Activated T-helper 9 cell treated with anti-CD3 and anti-CD28 coated beads, Interleukin-2, amount 50 U/mL, for 16 hours (primary cell): ENCODE measurements at places on chromosomes 1 and 21.

DNA sequence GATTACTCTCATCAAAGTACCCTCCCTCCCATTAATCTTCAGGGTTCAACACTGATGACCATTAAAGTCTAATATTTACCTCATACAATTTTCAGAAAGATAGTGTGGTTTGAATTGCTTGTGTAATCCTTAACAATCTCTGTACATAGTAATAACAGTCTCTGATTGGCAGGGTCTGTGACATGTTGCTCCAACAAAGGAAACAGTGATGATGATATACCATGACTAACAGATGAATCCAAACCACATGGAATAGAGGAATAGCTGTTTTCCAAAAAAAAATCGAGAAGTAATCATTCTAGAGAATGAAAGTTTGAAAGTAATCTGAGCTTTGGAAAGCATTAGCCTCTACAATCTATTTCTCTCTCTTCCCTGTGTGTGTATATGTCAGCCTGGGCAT is 610.1 kb upstream of the NEGR1 start:
- no peak for DNase-seq

- DNase-seq: no peak
These were observed 24.1 kb downstream of the KCNJ15 start for GRCh38 chr21:38280867-38281266.

DNA sequence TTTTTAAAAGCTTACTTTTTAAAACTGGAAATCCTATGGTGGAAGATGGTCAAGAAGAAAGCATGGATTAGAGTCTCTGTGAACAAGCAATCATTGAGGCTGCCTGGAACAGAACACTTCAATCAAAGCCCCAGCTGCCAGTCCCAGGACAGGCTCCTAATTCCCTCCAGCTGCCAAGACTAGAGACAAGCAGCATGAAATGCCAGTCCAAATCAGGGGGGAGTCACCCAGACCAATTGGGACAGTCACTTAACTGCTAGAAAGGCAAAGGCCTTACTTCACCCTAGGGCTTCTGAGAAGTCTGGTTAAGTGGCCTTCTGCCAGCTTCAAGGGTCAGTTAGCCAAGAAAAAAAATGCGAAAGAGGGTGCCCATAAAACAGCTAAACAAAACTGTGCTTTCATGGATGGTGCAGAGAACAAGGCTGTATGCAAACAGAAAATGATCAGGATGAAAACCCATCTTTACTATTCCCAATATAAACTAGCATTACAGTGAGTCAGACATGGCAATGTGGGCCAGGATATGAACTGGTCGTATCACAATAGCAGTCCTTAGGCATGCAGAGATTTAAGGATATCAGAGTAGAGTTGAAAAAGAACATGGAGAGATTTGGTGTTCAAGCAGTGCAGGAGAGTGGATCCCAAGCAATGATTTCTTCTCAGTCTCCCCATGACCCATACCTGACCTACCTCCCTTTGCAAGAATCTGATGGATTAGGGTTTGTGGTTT is 31.0 kb upstream of the MAN1A2 start:
- DNase-seq: no peak

DNA sequence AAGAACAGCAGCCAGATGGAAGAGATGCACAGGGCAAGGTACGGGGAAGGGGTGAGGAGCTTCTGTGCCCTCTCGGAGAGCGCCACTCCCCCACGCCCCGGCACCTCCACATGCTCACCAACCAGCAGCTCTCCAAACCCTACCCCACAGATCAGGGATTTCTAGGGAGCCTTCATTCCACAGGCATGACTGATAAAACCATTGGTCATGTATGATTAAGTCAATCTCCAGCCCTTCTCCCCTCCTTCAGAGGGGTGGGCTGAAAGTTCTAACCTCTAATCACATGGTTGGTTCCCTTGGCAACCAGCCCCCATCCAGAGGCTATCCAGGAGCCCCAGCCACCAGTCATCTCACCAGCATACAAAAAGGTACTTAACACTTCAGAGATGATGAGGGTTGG is 144.7 kb downstream of the TGFBR3 start:
- DNase-seq: no peak

GRCh38 chr1:186957314-186957713 is 128.6 kb downstream of the PLA2G4A start:
- DNase-seq: no peak

DNA sequence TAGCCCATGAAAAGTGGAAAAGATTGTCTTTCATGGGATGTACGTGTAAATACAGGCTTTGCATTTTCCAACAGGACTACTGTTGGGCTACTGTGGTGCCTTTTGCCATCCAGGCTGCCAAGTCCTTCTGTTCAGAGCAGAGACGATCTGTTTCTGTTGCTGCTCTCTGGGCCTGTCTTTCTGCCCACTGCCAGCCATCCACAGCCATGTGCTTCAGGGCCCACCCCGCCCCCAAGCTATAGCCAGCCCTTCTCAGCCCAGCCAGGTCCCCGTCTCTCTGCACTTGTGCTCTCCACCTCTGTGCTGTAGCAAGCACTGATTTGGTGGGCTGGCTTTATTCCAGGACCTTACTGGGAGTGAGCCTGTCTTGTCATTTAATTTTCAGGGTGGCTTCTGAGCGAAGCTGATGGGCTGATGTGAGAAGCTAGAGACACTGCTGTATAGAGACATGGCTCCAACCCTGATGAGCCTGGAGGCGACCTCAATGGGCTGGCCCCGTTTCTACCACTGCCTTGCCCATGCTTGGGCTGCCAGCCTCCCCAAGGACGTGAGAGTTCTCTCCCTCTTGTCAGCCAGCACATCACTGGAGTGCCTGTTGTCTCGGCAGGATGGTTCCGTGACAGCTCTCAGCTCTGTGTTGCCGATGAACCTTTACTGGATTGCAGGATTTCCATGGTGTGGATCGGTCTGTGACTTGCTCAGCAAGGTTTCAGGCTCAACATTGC is 137.8 kb downstream of the PEX14 start:
- no peak for DNase-seq

DNA sequence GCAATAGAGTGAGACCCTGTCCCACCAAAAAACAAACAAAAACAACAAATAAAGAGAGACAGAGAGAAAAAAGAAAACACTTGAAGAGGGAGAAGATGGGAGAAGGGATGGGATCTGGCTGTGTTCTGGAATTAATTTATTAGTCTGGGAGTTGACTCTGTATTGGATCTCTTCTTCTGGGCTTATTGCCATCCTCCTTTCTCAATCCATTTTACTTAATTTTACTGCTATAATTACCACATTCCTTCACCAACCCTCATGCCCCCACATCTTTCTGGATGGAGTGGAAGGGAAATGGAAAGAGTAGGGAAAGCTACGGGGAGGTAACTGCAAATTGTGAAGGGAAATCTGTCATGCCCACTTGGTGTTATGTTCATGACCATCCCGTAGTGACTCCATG is 42.9 kb downstream of the FMN2 start:
- no peak for DNase-seq

- no peak for DNase-seq
These were observed 4.0 kb upstream of the MEX3A start for GRCh38 chr1:156086256-156086662.

GRCh38 chr1:196659471-196659870 is 7.6 kb downstream of the CFH start:
- no peak for DNase-seq

- DNase-seq: no peak
These were observed 27.7 kb downstream of the KNCN start for GRCh38 chr1:46523496-46524353.

DNA sequence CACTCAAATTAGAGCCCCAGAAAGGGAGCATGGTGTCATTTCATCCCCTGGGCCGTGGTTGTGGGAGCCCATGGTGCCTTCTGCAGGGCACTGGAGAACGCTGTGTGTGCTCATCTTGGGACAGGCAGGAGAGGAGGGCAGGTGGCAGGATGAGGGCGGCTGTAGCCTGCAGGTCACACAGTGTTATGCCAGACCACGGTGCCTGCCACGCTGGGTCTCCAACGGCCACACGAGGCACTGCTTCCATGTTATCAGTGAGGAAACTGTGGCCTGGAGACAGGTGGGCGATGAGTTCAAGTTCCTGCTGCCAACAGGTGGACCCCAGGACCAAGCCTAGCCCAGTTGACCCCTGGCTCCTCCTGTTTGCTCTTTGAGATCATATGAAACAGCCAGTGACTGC is 21.0 kb downstream of the ABCG1 start:
- DNase-seq: no peak

DNA sequence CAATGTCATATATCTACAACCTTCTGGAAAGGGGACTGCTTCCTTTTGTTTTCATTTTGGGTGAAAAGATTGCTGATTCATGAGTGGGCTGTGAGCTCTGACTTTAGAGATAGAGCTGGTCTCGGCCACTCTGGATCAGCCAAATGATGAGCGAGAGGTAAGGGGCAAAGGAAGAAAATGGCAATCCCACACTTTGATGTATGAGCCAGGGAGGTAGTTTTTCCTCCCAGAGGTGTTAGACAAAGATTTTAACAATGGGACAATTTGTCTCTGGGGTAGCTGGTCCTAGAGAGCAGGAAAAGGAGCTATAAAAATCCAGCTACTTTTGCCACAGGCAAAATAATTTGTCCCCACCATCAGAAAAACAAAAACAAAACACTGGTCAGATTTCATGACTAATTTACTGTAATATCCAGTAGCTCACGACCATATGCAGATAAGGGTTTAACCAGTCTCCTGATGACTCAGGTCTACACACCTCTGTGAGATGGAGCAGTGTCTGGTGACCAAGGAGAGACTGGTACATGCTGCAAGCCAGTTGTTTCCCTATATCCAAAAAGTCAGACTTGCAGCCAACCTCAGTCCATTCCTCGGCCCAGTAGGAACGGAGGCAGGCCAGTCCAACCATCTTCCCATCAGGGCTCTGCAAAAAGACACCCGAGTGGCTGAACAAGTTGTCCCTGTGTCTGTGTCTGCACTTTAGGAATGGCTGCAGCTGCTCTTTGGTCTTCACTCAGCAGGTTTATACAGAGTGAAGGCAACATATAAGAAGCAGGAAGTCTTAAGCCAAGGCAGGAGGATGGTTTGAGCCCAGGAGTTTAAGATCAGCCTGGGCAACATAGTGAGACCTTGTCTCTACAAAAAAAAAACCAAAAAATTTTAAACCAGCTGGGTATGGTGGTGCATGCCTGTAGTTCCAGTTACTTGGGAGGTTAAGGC is 29.2 kb downstream of the DNASE2B start:
- no peak for DNase-seq

GRCh38 chr1:171939740-171940139 is 98.4 kb downstream of the DNM3 start:
- DNase-seq: no peak

GRCh38 chr1:221851336-221851735 is 109.4 kb upstream of the DUSP10 start:
- DNase-seq: no peak

DNA sequence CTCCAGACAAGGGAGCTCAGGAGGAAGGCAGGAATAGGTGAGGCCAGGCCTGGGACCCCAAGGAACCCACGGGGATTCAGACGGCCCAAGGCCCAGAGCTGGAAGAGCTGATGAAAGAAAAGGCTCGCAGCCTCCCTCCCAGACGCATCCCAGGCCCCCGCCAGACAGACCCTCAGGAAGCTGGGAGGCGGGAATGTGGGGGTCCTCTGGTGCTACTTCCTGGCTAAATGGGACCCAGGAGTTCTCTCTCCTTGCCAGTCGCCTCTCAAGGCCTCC is 430 bp downstream of the FBXO2 start:
- no peak for DNase-seq

DNA sequence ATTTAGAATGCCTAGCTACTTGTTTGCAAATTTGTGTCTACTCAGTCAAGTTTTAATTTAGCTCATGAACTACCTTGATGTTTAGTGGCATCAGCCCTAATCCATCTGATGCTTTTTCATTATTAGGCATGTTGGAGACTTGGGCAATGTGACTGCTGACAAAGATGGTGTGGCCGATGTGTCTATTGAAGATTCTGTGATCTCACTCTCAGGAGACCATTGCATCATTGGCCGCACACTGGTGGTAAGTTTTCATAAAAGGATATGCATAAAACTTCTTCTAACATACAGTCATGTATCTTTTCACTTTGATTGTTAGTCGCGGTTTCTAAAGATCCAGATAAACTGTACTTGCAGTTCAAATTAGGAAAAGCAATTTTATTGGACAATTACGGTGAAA is 7.6 kb downstream of the SOD1 start:
- no peak for DNase-seq

- DNase-seq: no peak
These were observed 216.2 kb downstream of the SETD4 start for GRCh38 chr21:35843911-35844667.
